ENCODE measurements at places on chromosomes 12 and 14. TPM values are rescaled to one million over a fixed set of nuclear protein-coding genes. Genes with fewer than 3 reads are reported as not detected.

Gene KRT3
- total RNA-seq, result not detected

Gene ANO2
- not detected for total RNA-seq

Gene GNB3
- 4.5 TPM for total RNA-seq

Gene ZNF891
- total RNA-seq, result 1.2 TPM

DNA sequence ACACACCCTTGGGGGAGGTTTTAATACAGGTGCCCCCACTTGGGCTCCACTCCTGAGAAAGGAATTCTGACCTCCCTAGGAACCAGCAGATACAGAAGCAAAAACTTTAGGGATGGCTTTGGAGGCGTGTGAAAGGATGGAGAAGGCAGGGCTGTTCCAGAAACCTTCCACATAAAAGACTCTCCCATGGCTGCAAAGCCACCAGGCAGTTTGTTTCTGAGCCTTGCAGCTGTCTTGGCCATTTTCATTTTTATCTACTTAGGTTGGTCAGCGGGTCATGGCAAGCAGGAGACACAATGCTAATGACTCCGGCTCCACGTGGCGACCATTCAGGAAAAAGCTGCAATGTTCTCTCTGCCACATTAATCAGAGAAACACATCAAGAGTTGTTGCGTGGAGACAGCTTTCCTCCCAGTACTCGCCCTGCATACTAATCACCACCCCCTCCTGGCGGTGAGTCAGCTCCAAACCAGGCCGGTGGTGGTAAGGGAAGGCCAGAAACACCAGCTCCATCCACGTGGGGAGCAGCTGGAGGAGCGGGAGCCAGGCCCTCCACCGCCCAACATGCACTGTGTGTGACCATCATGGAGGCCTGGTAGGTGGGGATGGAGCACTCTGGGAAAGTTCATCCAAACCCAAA is 30.9 kb upstream of the IRF2BPL start:
- DNase-seq, result peak; percentile 75

DNA sequence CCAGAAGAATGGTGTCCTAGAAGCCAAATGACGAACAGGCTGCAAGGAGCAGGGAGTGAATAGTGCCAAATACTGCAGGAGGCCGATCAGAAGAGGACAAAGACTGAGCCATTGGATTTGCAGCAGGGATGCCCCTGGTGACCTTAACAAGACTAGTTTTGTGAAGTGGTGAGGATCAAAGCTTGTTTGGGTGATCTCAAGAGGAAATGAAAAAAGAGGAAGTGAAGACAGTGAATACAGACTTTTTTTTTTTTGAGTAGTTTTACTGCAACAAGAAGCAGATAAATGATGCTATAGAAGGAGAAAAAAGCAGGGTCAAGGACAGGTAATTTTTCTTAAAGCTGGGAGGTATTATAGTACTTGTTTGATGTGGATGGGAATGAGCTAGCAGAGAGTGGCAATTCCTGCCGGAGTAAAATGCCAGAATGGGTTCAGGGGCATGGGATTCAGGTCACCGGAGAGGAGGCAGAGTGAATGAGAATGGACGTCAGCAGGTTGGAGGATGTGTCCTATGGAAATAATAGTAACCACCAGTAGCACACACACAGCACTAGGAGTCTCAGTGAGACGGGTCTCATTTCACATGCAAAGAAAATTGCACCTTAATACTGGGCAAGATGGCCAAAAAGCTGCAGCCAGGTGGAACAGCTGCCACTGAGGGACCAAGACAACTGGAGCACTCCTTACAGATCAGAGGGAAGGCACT is 345.8 kb upstream of the CCDC196 start:
- no peak for DNase-seq

Gene LYZ
- total RNA-seq, result 31.9 TPM

DNA sequence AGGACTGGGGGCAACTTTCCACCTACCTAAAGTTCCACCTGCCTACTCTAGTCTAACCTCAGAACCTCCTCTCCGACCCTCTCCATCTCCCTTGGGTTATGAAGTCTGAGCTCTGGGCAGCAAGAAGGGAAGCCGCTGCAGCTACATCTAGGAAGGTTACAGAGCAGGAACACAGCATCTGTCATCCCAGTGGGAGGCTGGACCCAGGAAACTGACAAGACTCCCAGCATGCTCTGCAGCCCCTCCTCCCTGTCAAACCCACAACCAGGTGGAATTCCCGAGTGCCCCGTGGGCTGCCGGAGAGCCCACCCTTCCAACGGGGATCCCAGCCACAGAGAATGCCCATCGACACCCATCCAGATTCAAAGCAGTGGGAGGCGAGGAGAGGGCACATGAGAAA is 2.1 kb downstream of the TESC start:
- no peak for DNase-seq

- peak; percentile 54 for DNase-seq
Measured at GRCh38 chr14:61564618-61565091, 130.7 kb upstream of the HIF1A start.

DNA sequence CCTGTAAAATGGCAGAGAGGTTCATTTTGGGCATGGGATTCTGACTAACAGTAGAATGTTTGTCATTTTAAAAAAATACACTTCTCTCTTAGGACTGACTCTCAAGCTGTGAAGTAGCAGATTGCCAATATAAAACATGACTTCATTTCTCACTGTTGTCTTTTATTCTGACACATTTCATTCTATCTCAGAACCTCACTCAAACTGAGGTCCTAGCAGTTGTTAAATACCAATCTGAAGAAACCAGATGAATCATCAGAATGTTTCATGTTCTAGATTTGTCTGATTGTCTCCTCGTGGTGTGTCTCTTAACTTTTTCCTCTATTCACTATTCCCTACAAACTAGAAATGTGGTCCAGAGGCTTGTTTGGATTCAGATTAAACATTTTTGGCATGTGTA is 276.5 kb upstream of the NPAS3 start:
- no peak for DNase-seq

GRCh38 chr12:108495054-108495453 is 20.0 kb upstream of the FICD start:
- peak; percentile 79 for DNase-seq

Gene PDE3A
- 0.02 TPM for total RNA-seq

DNA sequence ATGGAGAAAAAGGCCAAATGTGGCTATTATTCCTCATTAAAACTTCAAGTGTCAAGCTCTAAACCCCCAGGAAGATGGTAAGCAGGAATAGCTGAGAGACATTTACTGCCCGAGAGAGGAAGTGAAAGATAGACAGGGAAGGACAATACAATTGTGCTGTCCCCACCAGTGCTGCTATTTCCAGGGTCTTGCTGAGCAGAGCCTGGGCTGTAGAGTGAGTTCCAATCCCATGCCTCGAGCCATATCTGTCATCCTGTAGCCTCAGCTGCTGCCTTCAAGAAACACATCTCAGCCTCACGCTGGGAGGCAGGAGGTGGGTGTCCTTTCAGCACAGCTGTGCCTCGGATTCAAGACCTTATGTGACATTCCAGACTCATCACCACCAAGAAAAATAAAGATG is 114.0 kb downstream of the RPAP3 start:
- no peak for DNase-seq

GRCh38 chr14:39673270-39673711 is 241.1 kb upstream of the FBXO33 start:
- DNase-seq, result no peak

Gene ATF7IP
- total RNA-seq, result 27.1 TPM

DNA sequence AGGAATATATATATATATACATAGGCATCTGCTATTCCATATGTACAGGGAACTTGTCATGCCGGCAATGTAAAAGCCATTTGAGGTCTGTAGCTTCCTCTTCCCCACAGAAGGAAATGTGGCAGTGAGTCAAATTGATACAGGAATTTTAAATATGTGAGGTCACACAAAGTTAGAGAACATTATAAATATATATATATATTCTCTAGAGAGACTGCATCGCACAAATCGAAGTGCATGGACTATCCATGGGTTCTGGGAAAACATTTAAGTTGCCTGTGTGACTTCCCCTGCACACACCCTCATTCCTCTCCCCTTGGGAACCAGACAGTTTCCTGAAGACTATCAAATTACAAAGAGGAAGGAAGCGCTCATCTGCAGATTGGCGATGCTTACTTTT is 100.9 kb upstream of the CCDC91 start:
- DNase-seq, result peak; percentile 20

DNA sequence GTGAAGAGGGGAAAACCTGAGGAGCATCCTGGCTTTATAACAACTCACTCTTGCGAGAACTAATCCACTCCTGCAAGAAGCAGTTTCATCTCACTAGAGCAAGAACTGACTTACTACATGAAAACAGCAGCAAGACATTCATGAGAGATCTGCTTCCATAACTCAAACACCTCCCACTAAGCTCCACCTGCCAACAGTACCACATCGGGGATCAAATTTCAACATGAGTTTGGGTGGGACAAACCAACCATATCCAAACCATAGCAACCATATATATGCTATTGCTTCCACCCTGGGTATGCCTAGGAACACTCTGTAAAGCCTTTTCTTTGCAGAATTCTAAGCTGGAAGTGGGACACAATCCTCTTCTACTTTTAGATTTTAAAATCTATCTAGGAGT is 13.9 kb upstream of the AVPR1A start:
- DNase-seq, result no peak

GRCh38 chr14:76829650-76830421 is 3.6 kb downstream of the LRRC74A start:
- no peak for DNase-seq

Gene NTS
- not detected for total RNA-seq
